Activated CD4-positive, alpha-beta T cell treated with anti-CD3 and anti-CD28 coated beads for 4 hours (primary cell): ENCODE measurements at places on chromosomes 2 and 18.

DNA sequence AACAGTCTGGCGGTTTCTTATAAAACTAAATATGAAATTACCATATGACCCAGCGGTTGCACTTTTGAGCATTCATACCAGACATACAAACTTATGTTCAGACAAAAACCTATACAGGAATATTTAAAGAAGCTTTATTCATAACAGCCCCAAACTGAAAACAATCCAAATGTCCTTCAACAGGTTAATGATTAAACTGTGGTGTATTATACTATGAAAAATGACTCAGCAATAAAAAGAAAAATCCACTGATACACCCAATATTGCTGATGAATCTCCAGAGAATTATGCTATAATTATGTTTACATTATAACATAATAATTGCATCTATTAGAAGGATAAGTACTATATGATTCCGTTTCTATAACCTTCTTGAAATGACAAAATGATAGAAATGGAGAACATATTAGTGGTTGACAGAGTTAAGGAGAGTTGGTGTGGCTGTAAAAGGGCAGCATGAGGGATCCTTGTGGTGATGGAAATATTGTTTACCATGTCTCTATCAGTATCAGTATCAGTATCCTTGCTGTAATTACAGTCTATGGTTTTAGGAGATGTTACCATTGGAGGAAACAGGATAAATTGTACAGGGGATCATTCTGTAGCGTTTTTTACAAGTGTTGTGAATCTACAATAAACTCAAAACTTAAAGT lies 127.1 kb downstream of the DSC3 start:
- no peak for DNase-seq

DNA sequence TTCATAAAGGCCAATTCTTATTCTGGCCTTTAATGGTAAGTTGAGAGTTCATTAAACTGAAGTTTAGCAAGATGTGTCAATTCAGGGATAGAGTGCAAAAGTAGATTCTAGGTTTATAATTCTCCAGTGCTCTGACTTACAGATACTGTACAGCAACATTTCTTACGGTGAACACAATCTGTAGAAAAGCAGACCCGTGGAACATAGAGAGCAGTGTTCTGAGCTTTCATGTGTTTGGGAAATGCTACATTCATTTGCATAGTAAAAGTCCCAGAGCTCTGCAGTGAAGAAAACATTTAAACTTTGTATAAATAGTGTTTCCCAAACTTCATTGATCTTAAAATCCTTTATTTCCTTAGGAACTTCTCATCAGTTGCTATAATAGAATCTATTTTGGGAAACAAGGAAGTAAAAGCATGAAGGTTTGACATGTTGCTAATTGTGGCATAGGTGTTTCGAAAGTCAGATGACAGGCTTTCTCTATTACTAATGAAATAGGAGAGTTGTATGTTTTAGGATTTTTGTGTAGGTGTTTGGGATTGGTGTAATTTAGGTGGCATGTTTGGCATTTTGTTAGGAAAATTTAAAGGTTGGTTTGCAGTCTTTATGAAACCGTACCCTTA lies 138.2 kb downstream of the ASXL3 start:
- no peak for DNase-seq

GRCh38 chr18:8232791-8233190 lies 376.4 kb upstream of the RAB12 start:
- no peak for DNase-seq

GRCh38 chr2:37366773-37367172 lies 22.3 kb downstream of the QPCT start:
- no peak for DNase-seq

GRCh38 chr2:234628953-234629352 lies 132.1 kb upstream of the ARL4C start:
- DNase-seq: no peak

GRCh38 chr2:49465157-49465831 lies 311.0 kb upstream of the FSHR start:
- DNase-seq: no peak

DNA sequence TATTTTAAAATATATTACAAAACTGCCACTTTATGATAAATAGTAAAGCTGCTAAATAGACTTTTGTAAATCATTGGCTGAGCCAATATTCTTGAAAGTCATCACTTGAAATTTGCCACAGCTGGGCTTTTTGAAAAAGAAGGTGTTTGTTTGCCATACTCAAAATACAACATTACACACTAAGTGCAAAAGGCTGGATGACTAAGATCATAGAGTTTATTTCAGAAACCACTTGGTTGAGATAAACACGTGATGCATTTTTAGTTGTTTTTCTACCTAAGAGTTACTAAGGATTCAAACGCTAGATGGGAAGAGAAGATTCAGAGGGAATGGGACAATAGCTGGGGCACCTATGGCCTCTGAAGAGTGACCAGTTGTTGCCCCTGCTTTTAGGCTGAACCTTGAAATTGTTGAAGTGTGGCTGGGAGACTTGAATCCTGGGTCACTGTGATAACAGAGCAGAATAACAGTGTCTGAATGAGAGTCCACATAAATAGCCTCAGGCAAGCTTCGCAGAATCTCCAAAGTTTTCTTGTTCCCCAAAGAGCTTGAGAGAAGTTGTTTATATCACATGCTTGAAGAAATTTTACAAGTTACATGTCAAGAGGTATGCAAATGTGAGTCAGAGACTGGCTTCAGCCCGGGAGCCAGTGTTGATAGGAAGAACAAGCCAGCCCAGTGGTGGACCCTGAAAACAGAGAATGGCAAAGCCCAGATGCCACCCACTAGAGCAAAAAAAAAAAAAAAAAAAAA lies 409.8 kb downstream of the GPD2 start:
- no peak for DNase-seq

- DNase-seq: no peak
Observed at GRCh38 chr2:29872870-29873269, 48.5 kb downstream of the ALK start.

DNA sequence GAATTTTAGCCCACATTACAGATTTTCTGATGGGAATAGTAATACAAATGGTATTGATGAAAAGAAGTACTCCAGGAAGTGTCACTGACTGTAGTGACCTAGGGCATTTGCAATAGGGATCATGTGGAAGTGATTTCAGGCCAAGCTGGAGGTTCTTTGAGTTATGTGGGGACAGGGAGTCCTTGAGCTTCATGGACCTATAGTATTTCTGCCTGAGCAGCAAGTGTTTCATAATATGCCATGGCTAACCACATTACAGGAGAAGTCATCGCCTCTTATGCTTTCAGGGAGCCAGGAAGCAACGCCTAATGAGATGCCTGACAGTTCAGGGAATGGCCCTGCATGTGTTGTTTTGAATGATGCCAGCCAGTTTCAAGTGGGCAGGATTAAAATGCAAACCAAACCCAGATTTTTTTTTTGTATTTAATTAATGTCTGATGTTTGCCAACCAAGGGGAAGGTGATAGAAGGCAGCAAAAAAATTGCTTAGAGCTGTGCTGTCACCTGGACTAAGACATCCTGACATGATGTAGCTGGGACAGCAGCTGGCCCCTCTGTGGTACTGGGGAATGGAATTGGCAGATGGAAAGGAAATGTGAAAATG lies 109.5 kb downstream of the RAPGEF4 start:
- no peak for DNase-seq

- DNase-seq: peak; percentile 53
Observed at GRCh38 chr2:102664471-102664909, 45.1 kb downstream of the SLC9A2 start.

- no peak for DNase-seq
Observed at GRCh38 chr2:112345030-112346027, 69.9 kb downstream of the ZC3H6 start.

GRCh38 chr2:172672114-172672513 lies 63.5 kb upstream of the RAPGEF4 start:
- no peak for DNase-seq

DNA sequence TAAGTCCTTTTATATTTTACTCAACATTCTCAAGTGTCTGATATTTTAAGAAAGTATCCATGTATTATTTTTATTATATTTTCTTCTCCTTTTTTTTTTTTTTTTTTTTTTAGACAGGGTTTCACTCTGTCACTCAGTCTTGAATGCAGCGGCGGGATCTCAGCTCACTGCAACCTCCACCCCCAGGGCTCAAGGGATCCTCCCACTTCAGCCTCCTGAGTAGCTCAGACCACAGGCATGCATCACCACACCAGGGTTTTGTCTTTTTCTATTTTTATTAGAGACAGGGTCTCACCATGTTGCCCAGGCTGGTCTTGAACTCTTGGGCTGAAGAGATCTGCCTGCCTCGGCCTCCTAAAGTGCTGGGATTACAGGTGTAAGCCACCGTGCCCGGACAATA lies 212.1 kb downstream of the TCF4 start:
- no peak for DNase-seq

GRCh38 chr2:217826520-217826919 lies 176.3 kb downstream of the TNS1 start:
- no peak for DNase-seq

DNA sequence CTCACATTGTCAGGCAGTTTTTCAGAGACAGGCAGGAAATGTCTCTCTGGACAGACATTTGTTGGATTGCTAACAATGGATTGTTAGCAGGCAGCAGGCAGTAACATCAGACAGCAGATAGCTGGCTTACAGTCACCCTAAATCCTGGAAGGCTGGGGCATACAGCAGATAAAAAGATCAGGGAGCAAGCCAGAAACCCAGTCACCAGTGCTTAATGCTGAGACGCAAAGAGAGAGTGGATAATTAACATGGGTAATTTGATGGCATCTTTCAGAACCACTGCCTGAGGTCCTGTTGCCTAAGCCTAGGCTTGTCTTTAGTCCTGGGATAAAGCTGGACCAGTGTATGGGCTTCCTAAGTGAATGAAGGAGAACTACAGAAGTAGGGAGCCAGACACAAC lies 22.4 kb downstream of the MC4R start:
- DNase-seq: no peak

DNA sequence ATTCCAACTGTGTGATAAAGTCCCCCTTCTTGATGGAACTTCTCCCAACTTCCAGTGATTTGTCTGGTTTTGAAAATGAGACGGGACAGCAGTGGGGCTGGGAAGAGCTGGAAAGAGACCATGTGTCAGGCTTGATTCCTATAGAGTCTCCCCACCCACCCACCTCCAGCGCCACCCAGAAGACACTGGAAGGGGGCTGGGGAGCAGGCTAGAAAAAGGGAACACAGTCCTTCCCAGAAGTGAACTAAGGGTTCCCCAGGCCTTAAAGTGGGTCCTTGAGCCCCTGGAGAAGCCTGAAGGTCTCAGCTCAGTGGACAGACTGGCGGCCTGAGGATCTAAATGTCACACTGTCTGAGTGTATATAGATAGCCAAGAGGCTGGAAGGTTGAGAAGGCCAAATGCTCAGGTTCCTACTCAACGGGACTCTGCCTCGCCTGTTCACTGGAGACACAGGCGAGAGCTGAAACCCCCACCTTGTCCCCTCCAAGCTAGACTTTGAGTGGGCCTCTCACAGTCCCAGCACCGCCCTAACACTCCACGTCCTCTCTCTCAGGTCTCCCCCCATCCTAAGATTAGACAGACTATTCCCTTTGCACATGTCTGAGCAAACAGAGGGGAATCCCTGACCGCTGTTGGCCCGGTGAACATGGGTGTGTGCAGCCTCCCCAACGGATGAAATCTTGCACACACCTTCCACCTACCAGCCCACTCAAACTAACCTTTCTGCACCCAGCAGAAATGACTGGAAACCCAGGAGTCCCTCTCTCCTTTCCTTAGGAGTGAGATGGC lies 1.6 kb downstream of the PKDCC start:
- no peak for DNase-seq

DNA sequence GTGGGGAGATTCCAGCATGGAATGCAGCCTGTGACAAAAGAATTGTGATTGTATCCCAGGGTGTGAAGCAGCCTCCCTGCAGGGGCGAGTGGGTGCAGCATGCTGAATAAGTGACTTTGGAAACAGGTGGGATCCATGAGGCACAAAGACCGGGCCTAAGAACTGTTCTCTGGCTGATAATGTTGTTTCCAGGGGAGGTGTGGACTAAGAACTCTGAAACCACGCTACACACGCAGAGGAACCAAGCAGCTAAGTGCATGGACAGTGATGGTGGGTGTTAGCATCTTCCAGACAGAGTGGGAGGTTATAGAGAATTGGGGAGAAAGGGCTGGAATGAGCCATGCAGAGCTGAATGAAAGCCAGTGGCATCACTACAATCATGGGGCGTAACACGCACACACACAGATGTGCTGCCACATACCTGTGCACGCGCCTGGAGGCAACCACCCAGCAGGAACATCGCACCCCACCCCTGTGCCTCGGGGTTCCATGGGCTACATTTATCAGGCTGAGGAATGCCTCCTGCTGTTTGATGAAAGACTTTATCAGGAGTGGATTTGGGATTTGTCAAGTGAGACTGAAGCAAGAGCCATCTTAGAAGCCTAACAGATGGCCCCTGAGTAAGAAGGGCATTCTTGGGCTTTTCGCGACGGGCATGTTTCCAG lies 424.5 kb upstream of the SALL3 start:
- no peak for DNase-seq

GRCh38 chr2:150020221-150020620 lies 432.6 kb upstream of the MMADHC start:
- no peak for DNase-seq

GRCh38 chr2:45643543-45644542 lies 7.6 kb upstream of the PRKCE start:
- peak; percentile 71 for DNase-seq

- no peak for DNase-seq
Observed at GRCh38 chr2:99285526-99285925, 15.5 kb downstream of the LYG1 start.

GRCh38 chr2:135641156-135642068 lies 100.2 kb upstream of the UBXN4 start:
- DNase-seq: no peak

DNA sequence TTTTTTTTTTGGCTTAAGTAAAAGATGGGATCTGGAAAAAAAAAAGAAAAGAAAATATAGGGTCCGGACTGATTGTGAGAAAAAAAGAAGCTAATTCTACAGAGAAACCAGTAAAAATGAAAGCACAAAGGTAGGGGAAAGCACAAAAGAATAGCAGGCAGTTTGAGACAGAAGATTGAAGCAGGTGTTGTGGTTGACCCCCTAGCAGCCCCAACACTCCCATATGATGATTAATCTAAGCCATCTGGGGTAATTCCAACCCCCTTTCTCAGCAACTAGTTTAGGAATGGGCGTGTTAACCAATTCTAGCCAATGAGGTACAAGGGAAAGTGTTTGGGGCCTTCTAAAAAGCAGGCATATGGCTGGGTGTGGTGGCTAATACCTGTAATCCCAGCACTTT lies 77.0 kb downstream of the MBD2 start:
- DNase-seq: no peak

GRCh38 chr2:203897544-203897943 lies 30.0 kb downstream of the CTLA4 start:
- DNase-seq: no peak

DNA sequence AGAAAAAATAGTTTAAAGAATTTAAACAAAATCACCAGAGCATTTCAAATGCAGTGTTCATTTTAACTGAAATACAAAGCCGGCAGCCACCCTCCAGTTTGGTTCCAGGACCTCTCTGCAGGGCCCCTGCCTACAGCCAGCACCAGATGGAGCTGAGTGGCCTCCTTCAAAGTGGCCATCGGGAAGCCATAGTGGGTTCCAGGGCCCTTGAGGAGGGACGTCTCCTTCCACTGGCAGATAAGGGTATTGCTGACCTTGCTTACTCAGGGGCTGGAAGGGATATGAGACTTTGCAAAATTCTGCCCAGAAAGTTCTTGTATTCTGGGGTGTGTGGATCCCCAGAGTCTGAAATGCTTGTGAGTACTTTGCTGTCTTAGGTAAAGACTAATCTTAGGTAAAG lies 205.2 kb upstream of the APCDD1 start:
- no peak for DNase-seq

GRCh38 chr2:239318790-239319661 lies 81.8 kb downstream of the HDAC4 start:
- no peak for DNase-seq
